ENCODE measurements at places on chromosomes 5 and 9.
A peak's percentile ranks its signal among the peaks of the same experiment; 100 is the strongest.

- H3K4me1 ChIP-seq: peaks cover 22% of the 10 kb centered on the region
- H3K4me3 ChIP-seq: peak overlapping the region; percentile 90
- H3K27ac ChIP-seq: peak overlapping the region; percentile 85
- H3K36me3 ChIP-seq: no peaks in the 10 kb centered on the region
- H3K27me3 ChIP-seq: no peaks in the 10 kb centered on the region
Observed at GRCh38 chr9:77177894-77178794, 810 bp downstream of the VPS13A start.

GRCh38 chr5:175614223-175614815, 43.6 kb upstream of the HRH2 start:
- no peaks in the 10 kb centered on the region for H3K36me3 ChIP-seq
- H3K27me3 ChIP-seq: peaks cover 11% of the 10 kb centered on the region
- H3K27ac ChIP-seq: no peak overlapping the region
- no peak for DNase-seq
- no peak overlapping the region for H3K4me3 ChIP-seq

- H3K36me3 ChIP-seq: peaks cover 3% of the 10 kb centered on the region
- DNase-seq: no peak
- peaks cover 24% of the 10 kb centered on the region for H3K4me1 ChIP-seq
- no peak overlapping the region for H3K27ac ChIP-seq
- no peak overlapping the region for H3K4me3 ChIP-seq
Observed at GRCh38 chr5:4571248-4571948, 568.7 kb upstream of the ADAMTS16 start.

DNA sequence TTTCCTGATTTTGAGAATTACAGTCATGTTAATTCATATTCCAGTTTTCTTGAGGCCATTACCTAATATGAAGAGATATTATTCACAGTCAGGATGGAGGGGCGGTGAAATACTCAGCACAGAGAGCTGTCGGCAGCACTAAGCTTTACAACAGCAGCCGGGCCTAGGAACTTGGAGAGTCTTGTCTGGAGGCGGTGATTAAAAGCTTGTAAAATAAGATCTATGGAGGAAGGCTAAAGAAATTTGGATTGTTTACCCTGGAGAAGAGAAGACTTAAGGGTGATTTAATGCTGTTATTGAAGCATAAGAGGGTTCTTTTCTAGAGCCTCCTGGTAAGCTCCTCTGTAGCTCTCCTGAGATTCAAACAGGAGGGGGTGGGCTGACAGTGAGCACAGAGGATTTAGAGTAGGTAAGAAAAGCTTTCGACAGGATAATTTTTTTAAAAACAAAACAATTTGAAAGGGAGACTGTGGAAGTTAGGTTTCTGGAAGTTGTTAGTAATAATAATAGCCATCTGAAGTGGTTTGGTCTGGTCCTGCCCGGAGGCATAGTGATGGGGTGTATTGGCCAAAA, 406.3 kb upstream of the ADAMTSL1 start:
- no peak overlapping the region for H3K4me3 ChIP-seq
- no peaks in the 10 kb centered on the region for H3K36me3 ChIP-seq
- H3K4me1 ChIP-seq: peaks cover 11% of the 10 kb centered on the region
- DNase-seq: no peak
- H3K27me3 ChIP-seq: peaks cover 12% of the 10 kb centered on the region

GRCh38 chr9:109132567-109133021, 12.8 kb upstream of the TMEM245 start:
- H3K27me3 ChIP-seq: no peaks in the 10 kb centered on the region
- H3K36me3 ChIP-seq: peaks cover 2% of the 10 kb centered on the region
- H3K4me1 ChIP-seq: no peaks in the 10 kb centered on the region
- H3K4me3 ChIP-seq: no peak overlapping the region
- H3K27ac ChIP-seq: no peak overlapping the region

GRCh38 chr5:78648359-78649210, at the start of gene LHFPL2:
Gene LHFPL2, minus strand, starts transcription at chr5:78648772. Its CDS starts 138,559 bp downstream, at chr5:78510213.
- H3K4me3 ChIP-seq: peak within 1 kb of the TSS; percentile 84
- DNase-seq: peak; percentile 83
- H3K4me1 ChIP-seq: peaks cover 50% of the 10 kb centered on the region
- H3K27me3 ChIP-seq: no peaks in the 10 kb centered on the region
- H3K27ac ChIP-seq: peak within 1 kb of the TSS; percentile 91
- peaks cover 4% of the 10 kb centered on the region for H3K36me3 ChIP-seq

DNA sequence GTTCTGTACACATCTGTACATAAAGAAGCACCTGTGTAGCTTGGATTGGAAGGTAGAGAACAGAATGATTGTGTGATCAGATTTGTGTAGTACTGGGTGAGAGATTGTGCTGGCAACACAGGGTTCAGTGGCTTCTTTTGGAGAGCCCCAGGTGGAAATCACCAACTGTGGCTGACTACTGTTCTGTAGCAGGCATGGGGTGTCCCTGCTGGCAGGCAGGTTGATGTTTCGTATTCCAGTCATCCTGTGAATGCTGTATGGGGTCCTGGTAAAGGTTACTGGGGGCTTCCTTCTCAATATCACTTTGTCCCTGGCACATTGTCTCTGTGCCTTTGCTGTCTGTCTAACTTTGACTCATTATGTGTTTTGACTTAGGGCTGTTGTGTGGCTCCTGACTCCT, 5.3 kb downstream of the ASPN start:
- no peaks in the 10 kb centered on the region for H3K27me3 ChIP-seq
- H3K36me3 ChIP-seq: no peaks in the 10 kb centered on the region
- H3K27ac ChIP-seq: no peak overlapping the region
- H3K4me1 ChIP-seq: peaks cover 19% of the 10 kb centered on the region
- DNase-seq: no peak

GRCh38 chr5:141846031-141846430, 32.2 kb downstream of the PCDH1 start:
- H3K4me3 ChIP-seq: no peak overlapping the region
- peaks cover 29% of the 10 kb centered on the region for H3K4me1 ChIP-seq
- DNase-seq: no peak
- H3K36me3 ChIP-seq: no peaks in the 10 kb centered on the region
- no peak overlapping the region for H3K27ac ChIP-seq
- H3K27me3 ChIP-seq: no peaks in the 10 kb centered on the region

- H3K4me3 ChIP-seq: no peak overlapping the region
- DNase-seq: no peak
- H3K27ac ChIP-seq: no peak overlapping the region
- H3K36me3 ChIP-seq: no peaks in the 10 kb centered on the region
- H3K4me1 ChIP-seq: peaks cover 8% of the 10 kb centered on the region
- no peaks in the 10 kb centered on the region for H3K27me3 ChIP-seq
Observed at GRCh38 chr9:73577848-73578247, 426.2 kb downstream of the ANXA1 start.

GRCh38 chr9:84969084-84969483, 299.6 kb downstream of the NTRK2 start:
- H3K36me3 ChIP-seq: no peaks in the 10 kb centered on the region
- no peaks in the 10 kb centered on the region for H3K4me1 ChIP-seq
- no peak for DNase-seq
- H3K27ac ChIP-seq: no peak overlapping the region
- no peak overlapping the region for H3K4me3 ChIP-seq

Measured in mesothelial cell of epicardium (in vitro differentiated cells).